ENCODE measurements at places on chromosomes 3 and 15.

DNA sequence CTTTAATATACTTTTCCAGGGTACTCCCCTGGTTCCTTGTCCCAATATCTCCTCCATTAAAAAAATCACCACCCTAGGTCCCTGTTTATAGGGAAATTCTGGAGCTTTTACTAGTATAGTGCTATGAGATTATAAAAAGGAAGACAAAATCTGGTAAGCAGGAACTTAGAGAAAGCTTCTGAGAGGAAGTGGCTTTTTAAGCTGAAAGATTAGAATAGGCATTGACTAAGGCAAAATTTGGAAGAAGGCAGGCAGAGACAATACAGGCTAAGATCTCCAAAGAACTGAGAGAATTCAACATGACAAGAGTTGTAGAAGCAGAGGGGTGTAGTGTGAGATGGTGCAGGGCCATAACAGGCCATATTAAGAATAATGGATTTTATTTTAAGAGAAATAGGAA lies 25.8 kb downstream of the SGO1 start:
- no peak for DNase-seq

- DNase-seq, result no peak
Observed at GRCh38 chr3:49785565-49786356, 581 bp downstream of the IP6K1 start.

DNA sequence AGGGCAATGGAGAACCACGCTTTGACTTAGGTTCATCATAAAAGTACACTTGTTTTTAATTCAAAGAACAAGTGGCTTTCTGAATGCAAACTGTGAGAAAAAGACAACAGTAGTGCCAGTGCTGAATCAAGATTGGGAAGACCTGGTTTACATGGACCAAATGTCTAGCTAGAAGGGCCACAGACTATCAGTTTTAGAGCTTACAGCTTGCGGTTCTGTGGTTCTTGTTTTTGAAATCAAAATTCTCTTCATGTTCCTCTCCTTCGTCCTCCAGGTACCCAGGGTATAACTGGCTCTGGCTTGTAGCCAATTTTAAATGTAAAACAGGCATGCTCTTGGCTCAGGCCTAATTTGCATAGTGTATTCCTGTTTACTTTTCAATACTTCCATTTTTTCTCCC lies 124.6 kb downstream of the TGFBR2 start:
- no peak for DNase-seq

DNA sequence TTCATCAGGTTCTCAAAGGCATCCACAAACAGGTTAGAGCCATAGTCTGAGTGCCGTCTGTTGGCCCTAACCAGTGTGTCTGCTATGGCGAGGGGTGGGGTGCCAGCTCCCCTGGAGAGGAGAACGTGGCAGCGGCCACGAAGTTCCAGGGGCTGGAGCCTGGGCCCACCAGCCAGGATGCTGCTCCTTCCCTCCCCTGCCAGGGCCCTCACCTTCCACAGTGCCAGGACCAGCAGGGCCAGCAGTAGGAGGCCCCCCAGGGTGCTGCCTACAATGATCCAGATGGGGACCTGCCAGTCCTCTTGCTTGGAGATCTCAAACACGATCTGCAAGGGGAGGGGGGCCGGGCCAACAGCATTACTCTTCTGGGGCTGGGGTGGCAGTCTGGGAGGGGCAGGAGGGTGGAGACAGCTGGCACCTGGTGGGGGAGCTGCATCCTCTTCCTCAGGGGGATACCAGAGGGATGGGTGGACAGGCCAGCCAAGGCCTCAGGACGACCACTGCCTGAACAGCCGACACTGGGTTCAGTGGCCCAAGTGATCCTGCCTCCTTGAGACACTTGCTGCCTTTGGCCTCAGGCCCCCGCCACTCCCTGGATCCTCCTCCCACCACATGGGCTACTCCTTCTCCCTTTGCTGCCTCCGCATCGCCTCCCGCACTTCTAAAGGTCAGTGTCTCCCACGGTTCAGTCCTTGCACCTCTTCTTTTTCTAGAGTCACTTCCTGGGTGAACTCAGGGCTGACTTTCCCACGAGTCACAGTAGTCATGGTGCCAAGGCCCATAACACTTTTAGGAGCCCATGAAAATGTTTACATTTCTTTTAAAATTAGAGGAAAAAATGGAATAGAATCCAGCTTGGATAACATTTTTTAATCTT lies 26.3 kb downstream of the FEM1B start:
- DNase-seq, result no peak

DNA sequence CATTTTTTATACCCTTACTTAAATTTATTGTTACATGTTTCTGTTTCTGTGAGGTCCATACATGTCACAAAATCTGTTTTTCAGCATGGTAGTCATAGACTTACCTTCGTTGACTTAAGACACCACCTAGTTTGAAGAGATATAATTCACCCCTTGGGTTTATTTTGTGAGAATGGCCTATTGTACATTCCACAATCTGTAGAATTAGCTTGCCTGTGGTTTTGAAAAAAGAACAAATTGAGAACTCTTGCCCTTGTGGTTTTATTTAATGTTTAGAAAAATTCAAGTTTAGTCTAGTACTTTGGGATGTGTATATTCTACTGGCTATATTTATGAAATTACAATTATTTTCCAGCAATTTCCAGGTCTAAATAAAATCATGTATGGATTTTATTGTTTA lies 31.6 kb downstream of the FILIP1L start:
- DNase-seq, result no peak

GRCh38 chr15:31197497-31198414 lies 96.2 kb upstream of the TRPM1 start:
- peak; percentile 30 for DNase-seq

- DNase-seq, result no peak
Observed at GRCh38 chr3:119279101-119279554, 15.1 kb upstream of the ARHGAP31 start.

GRCh38 chr3:14601692-14602005 lies 49.9 kb upstream of the CCDC174 start:
- no peak for DNase-seq

- DNase-seq, result no peak
Observed at GRCh38 chr3:100429187-100429716, 27.9 kb downstream of the LNP1 start.

DNA sequence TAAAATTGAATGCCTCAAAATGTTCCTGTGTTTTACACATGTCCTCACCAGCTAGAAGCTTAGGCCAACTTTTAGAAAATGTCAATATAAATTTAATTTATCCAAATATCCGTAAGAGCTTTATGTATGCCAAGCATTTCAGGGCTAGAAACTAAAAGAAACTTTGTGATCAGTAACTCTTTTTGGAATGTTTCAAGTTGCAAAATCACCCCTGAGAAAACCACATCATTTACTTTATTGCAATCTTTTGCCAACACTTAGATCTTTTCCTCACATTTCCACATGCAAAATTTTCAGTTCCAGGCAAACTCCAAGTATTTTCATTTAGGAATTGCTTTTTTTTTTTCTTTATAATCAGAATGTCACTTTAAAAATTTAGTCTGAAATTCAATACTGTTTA lies 20.1 kb upstream of the IGF1R start:
- DNase-seq, result no peak

DNA sequence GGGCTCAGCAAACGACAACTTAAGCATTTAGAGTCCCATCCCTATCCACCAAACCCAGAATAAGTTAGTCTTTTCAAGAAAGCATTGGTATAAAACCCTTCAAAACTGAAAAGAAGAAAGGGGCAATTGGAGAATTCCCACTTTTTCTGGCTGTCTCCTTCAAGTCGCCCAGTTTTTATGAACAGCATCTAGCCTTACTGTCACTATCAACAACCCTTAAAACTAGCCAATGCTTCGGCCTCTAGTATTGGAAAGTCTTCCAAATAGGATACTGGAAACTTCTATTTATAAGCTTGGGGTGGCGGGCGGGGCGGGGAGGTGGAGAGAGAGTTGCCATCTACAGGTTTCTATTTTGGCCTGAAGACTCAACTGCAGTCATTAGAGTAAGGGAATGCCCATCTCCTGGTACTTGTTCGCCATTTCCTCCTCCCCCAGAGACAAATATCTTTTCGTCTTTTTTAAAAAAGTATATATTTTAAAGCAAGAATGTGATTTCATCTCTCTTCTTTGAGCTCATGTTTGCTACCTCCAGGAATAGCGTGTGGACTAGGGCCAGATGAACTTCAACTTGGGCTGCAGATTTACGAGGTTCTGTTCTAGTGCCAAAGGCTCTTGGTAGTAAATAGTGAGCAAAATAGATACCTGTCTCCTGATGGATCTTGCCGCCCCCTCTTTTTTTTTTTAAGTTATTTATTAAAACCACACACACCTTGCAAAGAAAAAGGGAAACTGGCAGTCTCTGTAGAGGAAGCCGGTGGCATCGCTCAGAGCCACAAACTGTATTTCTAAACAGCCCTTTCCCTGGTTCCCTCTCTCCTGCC lies 2.7 kb downstream of the BCL6 start:
- peak; percentile 9 for DNase-seq

DNA sequence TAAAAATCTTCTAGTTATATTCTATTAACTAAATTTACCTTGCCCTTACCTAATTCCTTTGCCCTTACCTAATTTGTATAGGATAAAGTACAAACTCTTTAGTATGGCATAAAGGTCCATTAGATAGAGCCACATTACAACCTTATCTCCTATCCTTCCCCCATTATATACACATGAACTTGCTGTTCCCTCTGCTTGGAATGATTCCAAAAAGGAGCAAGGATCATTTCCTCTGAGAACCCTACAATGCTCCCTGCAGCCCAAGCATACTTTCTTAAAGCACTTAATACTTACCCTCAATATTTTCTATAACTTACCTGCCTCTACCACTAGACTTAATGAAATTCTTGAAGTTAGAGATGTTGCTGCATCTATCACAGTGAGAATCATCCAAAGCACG lies 118.9 kb upstream of the CCDC54 start:
- DNase-seq, result no peak

- no peak for DNase-seq
Observed at GRCh38 chr3:71030748-71031147, 552.8 kb downstream of the FOXP1 start.

GRCh38 chr15:27336676-27337075 lies 365.7 kb downstream of the GABRG3 start:
- no peak for DNase-seq

DNA sequence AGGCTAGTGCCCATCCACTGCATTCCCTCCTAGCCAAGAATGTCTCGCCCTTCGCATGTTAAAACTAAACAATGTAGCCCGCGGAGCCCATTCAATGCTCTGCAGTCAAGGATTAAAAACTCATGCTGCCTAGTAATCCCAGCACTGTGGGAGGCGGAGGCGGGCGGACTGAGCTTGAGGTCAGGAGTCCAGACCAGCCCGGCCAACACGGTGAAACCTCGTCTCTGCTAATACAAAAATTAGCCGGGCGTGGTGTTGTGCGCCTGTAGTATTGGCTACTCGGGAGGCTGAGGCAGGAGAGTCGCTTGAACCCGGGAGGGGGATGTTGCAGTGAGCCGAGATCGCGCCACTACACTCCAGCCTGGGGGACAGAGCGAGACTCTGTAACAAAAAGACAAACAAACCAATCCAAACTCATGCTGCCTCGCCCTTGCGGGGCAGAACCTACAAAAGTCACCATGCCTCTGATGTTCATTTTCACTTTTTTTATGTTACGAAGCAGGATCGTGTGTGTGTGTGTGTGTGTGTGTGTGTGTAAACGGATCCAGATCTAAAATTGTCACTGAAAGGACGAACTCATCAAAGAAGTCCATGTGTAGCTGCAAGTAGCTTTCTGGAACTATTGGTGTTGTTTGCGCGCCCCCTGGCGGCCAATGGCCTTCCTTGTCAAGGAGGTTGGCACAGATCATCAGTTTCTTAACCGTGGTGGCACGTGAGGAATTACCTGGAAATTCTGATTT lies 54.8 kb upstream of the SPESP1 start:
- DNase-seq, result peak; percentile 80

- no peak for DNase-seq
Observed at GRCh38 chr15:75168374-75168773, 33.3 kb upstream of the C15orf39 start.

- DNase-seq, result no peak
Observed at GRCh38 chr15:23910030-23910429, 222.9 kb upstream of the NDN start.

GRCh38 chr15:40499931-40500330 lies 29.1 kb downstream of the CHST14 start:
- DNase-seq, result no peak

GRCh38 chr3:181700168-181701087 lies 11.3 kb upstream of the SOX2 start:
- DNase-seq, result peak; percentile 40

GRCh38 chr15:92444631-92445030 lies 51.0 kb downstream of the ST8SIA2 start:
- no peak for DNase-seq

DNA sequence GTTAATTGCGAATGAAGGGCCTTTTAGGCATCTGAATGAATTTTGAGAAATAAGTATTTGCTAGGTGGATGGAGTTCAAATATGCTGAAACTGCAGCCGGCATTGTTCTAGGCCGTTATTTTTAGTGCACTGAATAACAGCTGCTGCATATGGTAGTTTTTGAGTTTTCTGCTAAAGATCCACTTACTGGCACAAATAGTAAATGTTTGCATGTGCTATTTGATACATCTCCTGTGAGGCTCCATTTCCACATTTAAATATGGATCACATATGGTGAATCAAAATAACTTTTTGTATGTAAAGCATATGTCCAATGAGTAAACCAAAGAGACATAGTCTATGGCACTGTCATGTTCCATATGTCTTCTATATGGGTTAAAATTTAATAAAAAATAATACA lies 56.7 kb upstream of the CNTN4 start:
- no peak for DNase-seq

- no peak for DNase-seq
Observed at GRCh38 chr15:36860792-36861191, 239.6 kb downstream of the MEIS2 start.

- DNase-seq, result no peak
Observed at GRCh38 chr3:97297032-97297431, 467.5 kb upstream of the ARL6 start.

GRCh38 chr15:68616397-68616796 lies 37.6 kb downstream of the CORO2B start:
- no peak for DNase-seq

GRCh38 chr3:132232231-132232792 lies 84.9 kb upstream of the ACP3 start:
- no peak for DNase-seq

- DNase-seq, result no peak
Observed at GRCh38 chr3:38318766-38319671, 27.6 kb upstream of the XYLB start.

DNA sequence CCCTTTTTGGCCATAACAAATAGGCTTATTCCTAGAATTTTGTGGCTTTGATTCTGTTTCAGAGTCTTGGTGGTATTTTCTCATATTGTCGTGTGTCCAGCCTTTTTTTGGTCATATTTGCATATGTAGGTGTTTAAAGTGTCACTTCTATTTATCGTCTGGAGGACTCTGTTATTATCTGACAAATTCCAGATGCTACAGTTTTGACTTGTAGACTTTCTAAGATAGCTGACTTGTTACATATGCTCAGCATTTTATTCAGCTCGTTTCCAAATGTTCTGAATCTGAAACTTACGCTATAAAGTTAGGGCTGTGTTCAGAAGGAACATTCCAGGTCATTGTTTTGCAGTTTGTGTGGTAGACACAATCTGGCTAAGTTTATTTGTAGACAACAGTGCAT lies 1.9 kb downstream of the PPP4R2 start:
- no peak for DNase-seq
